ENCODE measurements at places on chromosomes 2 and 18.

- DNase-seq: no peak
These were observed 11.9 kb downstream of the CRIM1 start for GRCh38 chr2:36367486-36367885.

DNA sequence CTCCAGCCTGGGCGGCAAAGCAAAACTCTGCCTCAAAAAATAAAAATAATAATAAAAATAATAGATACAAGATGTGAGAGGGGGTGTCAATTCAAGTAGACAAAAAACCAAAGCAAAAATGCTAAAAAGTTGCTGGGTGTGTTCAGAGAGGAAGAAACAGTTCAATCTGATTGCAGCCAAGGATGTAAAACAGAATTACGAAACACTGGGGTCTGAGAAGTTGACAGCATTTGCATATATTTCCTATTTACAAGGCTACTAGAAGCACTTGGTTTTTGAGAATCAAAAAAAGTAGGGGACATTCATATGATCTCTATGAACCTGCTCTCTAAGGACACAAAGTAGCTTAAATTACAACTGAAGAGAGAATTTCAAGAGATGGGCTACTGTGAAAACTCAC is 7.6 kb downstream of the TRIP12 start:
- no peak for DNase-seq

DNA sequence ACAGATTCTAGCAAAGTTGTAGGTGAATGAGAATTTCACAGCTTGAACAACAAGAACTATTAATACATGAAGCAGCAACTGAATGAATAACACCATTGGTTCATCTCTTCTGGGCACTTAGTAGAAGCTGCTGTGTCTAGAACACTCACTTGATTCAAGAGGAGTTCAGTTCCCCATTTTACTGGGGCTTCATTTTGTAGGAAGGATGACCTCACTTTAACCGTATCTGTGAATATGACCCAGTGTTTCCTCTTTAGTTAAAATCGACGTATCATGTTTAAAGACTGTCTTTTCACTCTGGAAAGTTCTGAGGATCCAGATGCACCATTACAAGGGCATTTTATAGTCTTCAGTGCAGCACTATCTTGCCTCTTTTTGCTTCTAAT is 47.8 kb downstream of the LRRTM1 start:
- DNase-seq: no peak

- no peak for DNase-seq
These were observed 71.7 kb downstream of the POLR1A start for GRCh38 chr2:86033751-86034692.

DNA sequence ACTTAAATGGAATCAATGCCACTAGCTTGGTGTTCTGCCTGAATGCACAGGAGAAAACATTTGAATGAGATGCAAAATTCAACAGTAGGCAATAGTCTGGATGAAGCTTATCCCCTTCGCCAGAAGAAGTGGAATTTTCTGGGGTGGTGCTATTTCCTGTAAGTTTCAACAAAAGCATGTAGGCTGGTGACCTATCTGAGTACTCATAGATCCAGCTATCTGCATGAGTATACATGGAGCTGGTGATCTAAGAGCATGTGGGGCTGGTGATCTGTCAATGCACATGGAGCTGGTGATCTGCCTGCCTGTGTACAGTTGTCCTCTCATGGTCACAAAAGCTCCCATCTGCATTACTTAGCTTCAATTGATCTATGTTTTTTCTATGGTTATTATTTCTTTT is 71.2 kb downstream of the SLC9A4 start:
- no peak for DNase-seq

- DNase-seq: no peak
These were observed at the start of gene NXPH2 for GRCh38 chr2:138779781-138780445. Gene NXPH2, minus strand, starts transcription at chr2:138780390. Its CDS starts 149 bp downstream, at chr2:138780241.

DNA sequence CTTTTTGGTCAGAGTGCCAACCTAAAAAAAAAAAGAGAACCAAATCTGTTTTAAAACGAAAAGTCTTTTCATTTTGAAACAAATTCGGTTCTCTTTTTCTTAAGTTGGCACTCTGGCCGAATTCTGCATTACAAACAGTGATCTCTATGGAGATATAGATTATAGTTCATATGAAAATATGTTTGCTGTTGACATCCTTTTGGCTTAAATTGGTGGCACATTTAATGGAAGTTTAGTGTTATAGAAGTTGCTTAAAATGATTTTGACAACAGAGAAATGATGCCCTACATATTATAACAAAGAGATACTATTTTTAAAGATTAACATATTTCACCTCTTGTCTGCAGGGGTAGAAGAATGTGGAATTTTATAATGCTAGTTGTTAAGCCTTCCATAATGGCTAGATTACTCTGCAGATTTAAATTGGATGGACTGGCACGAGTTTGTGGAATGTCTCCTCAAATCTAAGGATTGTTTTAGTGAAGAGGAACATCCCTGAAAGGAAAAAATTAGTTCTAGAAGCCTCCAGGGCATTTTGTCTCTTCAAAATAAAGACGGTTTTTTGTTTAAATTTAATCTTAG is 222.9 kb upstream of the CDH2 start:
- DNase-seq: no peak

GRCh38 chr2:188937228-188938220 is 36.6 kb upstream of the COL3A1 start:
- DNase-seq: no peak

Measured in CD4-positive, alpha-beta T cell treated with Interleukin-4 for 4 hours (primary cell).